Suprapubic skin (tissue), 4 donors: ENCODE measurements at places on chromosomes 12 and 14.

DNA sequence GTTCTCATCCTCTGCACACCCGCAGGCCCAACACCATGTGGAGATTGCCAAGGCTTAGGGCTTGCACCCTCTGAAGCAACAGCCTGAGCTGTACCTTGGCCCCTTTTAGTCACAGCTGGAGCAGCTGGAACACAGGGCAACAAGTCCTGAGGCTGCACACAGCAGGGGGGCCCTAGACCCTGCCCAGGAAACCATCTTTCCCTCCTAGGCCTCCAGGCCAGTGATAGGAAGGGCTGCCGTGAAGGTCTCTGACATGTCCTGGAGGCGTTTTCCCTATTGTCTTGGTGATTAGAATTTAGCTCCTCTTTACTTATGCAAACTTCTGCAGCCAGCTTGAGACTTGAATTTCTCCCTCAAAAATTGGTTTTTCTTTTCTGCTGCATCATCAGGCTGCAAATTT lies 373.5 kb upstream of the CLEC14A start:
- DNase-seq = no peak

GRCh38 chr12:25827141-25827540 lies 131.3 kb upstream of the RASSF8 start:
- DNase-seq = no peak

DNA sequence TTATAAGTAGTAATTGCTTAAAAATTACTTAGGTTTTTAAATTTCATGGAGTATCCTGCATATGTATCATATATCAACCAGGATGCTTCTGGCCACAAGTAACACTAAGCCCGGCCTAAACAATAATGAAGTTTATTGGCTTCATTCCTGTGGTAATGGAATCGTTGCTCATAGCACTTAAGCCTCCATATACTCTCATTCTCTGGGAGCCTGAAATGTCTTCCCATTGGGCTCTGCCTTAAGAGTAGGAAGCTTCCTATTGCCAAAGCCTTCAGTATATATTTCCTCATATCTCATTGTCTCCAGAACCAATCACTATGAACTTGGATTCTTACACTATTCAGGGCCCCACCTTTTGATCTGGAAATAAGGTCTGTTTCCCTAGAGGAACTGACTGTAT lies 83.8 kb upstream of the DNM1L start:
- DNase-seq = no peak

- no peak for DNase-seq
Measured at GRCh38 chr12:64225626-64226025, 3.5 kb upstream of the KICS2 start.

GRCh38 chr12:1809591-1810190 lies 10.7 kb upstream of the LRTM2 start:
- DNase-seq = no peak

DNA sequence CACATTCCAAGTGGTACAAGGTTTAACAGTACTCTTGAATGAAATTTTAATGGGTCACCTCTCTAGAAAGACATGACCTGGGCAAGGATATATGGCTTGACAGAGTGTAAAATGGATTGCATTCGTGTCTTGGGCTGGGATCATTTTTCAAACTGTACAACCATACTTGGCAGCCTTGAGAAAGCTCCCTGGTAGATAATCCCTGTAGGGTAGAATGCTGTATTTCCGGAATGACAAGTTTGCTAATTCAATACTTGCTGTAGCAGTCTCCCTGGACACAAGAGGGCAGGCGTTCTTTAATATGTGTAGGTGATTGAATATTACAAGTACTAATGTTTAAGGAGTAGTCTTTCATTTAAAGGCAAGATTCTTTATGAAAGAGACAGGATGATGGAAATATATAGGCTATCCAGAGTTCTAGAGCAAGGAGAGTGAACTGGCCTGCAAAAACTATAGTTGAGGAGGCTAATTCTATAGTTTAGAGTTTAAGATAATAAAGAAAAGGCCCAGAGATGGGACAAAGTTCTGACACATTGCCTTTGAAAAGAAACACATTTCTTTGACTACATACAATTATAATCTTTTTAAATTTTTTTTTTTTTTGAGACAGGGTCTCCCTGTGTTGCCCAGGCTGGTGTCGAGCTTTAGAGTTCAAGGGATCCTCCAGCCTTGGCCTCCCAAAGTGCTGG lies 53.4 kb downstream of the PLBD1 start:
- DNase-seq = no peak

- DNase-seq = peak; percentile 76
Measured at GRCh38 chr12:118060301-118061010, 523 bp downstream of the WSB2 start.

DNA sequence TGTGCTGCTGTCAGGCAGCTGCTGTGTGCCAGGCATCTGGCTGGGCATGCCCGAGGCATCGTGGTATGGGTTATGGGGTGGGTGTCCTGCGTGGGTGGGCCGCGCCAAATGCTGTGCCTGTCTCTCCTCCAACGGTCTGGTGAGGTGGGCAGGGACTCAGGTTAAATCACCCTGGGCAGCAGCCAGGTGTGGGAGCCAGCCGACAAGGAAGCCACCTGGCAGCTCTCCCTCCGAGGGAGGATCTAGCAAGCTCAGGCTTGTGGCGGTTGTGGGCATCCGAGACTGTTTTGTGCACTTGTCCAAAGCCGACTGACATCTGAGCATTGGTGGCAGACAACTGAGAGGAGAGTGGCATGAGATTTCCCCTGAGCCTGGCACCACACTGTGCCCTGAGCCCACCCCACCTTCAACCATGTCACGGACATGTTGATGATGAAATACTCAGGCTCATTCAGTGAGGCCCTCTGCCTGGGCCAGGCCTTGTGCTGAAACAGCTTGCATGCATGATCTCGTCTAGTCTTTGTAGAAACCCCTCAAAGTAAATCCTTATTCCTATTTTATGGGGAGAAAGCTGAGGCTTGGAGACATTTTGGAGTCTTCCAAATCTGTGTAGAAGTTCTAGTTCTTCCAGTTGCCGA lies 181.8 kb upstream of the MYL2 start:
- no peak for DNase-seq

DNA sequence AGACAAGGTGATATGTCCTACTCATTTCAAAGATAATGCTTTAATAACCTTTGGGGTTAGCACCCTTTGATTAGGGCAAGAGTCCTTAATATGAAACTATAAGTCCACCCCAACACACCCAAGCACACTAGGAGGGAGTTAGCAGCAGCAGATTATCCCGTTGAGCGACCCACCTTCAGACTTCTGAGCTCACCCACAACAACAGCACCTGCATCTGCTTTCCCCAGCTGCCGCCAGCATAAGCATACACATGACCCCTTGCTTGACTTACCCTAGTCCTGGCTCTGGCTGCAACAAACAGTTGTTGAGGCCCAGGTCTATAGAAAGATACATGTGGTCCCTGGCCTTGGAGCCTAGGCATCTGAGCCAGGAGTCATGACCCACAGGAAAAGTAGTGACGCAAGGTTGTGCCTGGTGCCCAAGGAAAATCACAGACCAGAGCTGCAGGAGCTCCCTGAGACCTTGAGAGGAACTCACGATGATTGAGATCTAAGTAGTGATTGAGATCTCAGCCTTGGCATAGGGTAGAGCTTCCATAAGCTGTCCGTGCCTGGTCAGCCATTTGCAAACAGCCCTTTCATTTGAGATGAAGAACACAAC lies 19.0 kb downstream of the ZDHHC22 start:
- no peak for DNase-seq

- DNase-seq = no peak
Measured at GRCh38 chr14:44626423-44626822, 119.3 kb upstream of the FSCB start.

GRCh38 chr12:47651368-47652254 lies 54.2 kb downstream of the RPAP3 start:
- DNase-seq = peak; percentile 82

- no peak for DNase-seq
Measured at GRCh38 chr14:85233756-85234155, 296.2 kb upstream of the FLRT2 start.

DNA sequence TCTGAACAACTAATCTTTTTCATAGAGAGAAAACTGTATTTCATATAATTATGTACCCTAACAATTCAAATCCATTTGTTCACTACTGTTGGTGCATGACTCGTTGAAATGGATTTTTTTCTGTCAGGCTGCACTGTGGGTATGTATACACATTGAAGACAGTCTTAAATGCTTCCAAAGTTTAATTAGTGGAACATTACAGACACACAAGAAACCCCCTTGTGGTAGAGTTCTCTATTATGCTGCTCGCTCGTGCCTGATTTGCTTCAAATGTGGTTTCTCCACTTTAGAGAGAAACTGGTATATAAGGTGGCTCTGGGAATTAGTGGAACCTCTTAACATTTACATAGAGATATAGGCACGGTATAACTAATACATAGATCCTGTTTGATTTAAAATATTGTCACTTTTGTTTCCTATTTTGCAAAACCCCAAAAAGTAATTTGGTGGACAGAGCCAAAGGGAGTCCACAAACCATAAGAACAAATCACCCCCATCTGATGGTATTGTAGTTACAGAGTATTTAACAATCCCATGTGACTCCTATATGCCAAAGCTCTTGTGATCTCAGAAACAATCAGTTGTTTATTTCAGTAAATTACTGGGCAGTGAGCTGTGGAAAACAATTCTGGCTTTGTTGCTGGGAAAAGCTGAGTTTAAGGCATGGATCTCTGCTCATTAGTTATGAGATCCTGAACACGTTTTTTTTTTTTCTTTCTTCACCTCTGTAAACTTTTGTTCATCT lies 159.5 kb downstream of the BRMS1L start:
- no peak for DNase-seq

DNA sequence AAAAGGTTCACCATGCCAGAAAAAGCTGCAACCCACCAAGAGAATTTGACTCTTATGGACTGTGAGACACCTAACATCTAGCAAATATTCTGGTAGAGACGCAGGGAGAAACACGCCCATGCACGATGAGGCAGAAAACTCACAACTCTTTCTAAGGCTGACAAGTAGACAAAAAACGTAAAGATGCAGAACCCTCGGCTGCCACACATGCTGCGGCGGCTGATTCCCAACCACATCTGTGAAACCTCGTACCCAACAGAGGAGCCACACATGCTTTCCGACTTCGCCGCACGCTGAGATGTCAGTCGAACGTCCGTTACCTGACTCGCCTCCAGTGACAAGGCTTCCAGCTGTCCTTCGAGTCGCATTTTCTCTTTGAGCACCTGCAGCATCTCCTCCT lies 21.8 kb downstream of the GOLGA3 start:
- DNase-seq = no peak

DNA sequence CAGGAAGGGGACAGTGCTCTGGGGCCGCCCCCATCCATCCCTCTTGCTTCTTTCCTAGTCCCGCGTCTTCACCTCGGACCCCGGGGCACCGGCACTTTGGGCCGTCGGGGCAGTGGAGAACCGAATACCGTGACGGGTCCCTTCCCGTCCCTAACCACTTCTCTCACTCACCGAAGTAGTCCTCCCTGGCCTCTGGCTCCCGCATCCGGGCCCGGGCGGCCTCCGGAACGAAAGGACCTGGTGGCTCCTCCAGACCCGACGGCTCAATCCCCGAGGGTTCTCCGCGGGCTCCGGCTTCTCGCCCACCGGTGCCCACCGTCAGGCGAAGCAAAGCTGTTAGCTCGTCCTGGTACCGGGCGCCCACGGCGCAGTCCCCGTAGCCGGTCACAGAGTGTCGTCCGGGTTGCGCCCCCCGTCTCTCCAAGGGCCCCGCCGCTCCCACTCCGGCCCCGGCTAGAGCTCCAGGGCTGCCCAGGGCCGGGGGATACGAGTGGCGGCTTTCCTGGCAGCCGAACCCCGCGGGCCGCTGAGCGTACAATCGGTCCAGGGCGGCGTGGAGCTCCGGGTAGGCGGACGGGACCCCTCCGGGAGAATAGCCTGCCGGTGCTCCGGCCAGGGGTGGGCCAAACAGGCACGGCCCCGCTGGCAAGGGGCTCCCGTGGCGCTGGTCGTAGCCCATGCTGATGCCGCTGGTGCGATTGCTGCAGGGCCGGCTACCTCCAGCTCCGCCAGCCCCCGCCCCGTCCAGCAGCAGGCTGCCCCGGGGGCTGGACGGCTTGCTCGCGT lies 1.1 kb downstream of the AJUBA start:
- DNase-seq = no peak
